ENCODE measurements at places on chromosomes 7 and 10. TPM values are rescaled to one million over a fixed set of nuclear protein-coding genes. Genes with fewer than 3 reads are reported as not detected.

Gene MUC12
- 3.4 TPM for total RNA-seq

Gene C10orf143
- 0.98 TPM for total RNA-seq

Gene LIPJ
- total RNA-seq, result 0.15 TPM

Gene SYT15
- 1.3 TPM for total RNA-seq

Gene VAX1
- total RNA-seq, result not detected

Gene GPR26
- total RNA-seq, result 0.44 TPM

Gene PDK4
- total RNA-seq, result 6.1 TPM

Gene SYT15B
- 0.33 TPM for total RNA-seq

Gene OR2A5
- total RNA-seq, result 0.19 TPM

Gene EIF3A
- total RNA-seq, result 78.9 TPM

Gene TRIM73
- total RNA-seq, result 6.8 TPM

Gene FAM237B
- 0.78 TPM for total RNA-seq

Gene CYP3A4
- 0.78 TPM for total RNA-seq

Gene MACROH2A2
- total RNA-seq, result 96.8 TPM

Gene SUGCT
- 2.0 TPM for total RNA-seq

Gene ITGA8
- 20.7 TPM for total RNA-seq

Gene CYP2E1
- total RNA-seq, result 0.33 TPM

Gene COPS6
- 65.1 TPM for total RNA-seq

Gene HMX3
- 0.16 TPM for total RNA-seq

Gene PILRB
- total RNA-seq, result 19.0 TPM

Gene ATP5F1C
- total RNA-seq, result 253 TPM

Gene TWIST1
- total RNA-seq, result 0.71 TPM

Gene ACHE
- total RNA-seq, result 19.8 TPM

Gene COL28A1
- total RNA-seq, result 3.1 TPM

Gene NPC1L1
- 0.17 TPM for total RNA-seq

Gene CCDC172
- total RNA-seq, result not detected

Gene TCAF2
- 1.1 TPM for total RNA-seq

Gene LDB3
- total RNA-seq, result 0.87 TPM

Gene RNF32
- total RNA-seq, result 3.7 TPM

Gene CTTNBP2
- 13.2 TPM for total RNA-seq

Gene KLF14
- total RNA-seq, result not detected

Gene STOX1
- total RNA-seq, result 6.7 TPM

Measured in motor neuron (in vitro differentiated cells).